Ureter (tissue), 1 donor: ENCODE measurements at places on chromosomes 5 and 9.

DNA sequence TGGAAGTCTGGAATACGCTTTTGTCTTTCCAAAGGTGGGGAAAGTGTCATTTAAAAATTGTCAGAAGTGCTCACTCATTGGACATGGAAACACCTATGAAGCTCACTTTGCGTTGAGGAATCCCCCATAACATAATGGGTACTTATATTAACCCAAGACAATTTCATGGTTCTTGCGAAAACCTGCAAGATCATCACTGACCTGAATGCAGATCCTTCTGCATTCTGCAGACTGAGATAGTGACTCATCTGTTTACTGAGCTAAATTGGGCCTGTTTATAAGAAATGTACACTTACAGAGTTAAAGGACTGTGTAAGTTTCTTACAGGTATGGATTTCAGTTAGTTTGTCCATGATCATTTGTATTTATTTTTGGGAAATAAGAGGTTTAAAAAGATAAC, 153.0 kb downstream of the HMHB1 start:
- no peak for DNase-seq

- peak; percentile 45 for DNase-seq
These were observed at the start of gene SH3RF2 for GRCh38 chr5:145936401-145937131. SH3RF2 (plus strand) TSS chr5:145936578; CDS start chr5:145937929, 1,351 bp downstream.

DNA sequence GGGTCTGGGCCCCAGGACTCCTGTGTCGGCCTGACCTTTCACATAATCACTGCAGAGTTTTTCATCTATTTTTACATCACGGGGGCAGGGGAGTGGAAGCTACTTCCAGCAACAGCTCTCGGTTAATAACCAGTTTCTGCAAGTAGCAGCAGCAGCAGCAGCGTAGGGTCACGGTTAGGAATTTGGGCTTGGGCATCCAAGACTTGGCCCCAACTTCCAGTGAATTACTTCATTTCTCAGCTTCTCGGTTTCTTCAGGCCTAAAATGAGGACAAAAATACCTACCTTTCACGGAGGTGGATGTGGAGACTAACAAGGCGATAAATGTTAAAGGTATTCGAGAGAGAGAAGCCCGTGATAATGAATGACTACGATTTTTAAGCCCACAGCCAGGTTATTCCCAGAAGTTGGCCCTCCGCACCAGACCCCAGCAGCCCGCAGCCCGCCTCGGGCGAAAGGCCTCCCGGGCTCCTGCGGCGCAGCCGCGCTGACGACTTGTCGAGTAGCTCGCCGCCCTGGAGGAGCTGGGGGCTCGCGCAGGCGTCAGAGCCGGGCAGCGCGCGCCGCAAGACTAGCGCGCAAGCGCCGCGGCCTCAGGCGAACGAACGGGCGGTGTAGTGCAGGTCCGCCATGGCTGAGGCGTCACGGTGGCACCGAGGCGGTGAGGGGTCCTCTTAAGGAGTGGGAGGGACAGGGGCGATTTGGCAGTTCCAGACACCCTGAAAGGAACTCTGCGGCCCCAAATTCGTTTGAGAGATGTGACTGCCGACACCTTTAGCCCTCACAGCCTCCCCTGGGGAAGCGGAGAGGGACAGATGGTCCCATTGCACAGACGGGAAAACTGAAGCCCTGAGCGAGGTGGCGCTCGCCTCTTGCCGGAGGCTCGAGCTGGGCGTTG, at the start of gene PKD2L2:
Gene PKD2L2, plus strand, starts transcription at position 595 of the 897 bp plus-strand sequence. Its CDS starts 35 bp downstream, at position 630.
- DNase-seq, result peak; percentile 83

DNA sequence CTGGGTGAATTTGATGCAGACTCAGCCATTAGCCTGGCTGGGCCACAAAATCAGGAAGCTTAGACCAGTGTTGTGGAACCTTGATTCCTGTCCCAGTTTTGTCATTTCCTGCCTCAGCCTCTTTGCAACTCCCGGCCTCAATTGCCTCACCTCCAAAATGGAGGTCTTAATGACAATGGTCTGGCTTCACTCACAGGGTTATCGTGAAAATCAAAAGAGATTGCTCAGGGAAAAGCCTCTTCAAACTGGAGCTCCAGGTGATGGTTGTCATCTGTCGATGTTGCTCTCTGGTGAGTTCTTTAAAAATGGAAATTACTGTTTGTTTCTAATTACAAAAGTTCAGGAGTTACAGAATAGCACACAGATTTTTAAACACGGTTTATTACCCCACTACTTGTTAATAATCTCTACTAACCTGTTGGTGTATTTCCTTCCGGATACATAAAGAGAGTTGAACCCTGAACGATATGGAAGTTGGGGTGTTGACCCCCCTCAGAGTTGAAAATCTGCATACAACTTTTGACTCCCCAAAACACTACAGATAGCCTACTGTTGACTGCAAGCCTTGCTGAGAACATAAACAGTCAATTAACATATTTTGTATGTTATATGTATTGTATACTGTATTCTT, 109.9 kb upstream of the CPEB4 start:
- DNase-seq, result no peak

GRCh38 chr5:136195971-136196820, 3.2 kb upstream of the SMIM32 start:
- DNase-seq, result no peak

- no peak for DNase-seq
These were observed 5.4 kb upstream of the ANXA1 start for GRCh38 chr9:73146111-73146815.

DNA sequence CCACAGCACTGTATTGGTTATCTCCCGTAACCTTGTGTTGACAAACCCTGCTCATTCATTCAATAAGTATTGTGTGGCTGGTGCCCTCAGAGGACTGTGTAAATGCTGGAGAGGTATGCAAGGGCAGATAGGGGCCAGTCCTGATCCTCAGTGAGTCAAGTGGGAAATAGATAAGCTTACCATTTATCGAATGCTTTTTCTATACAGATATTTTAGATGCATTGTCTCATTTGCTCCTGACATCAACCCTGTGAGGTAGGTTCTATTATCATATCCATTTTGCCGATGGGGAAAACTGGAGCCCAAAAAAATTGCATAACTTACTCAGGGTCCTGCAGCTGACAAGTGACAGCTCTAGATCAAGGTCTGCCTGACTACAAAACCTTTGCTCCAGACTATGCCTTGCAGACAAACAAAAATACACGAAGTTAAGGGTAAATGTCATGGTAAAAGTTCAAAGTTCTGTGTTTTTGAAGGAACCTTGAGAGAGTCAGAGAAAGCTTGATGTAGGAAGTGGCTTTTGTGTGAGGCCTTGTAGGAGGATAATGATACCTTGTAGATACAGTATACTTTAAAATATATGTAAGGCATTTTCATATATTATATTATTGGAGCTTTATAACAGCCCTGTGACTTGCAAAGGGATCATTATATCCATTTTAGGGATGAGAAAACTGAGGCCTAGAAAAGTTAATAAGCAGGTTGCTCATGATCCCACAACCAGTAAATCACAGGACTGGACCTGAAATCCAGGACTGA, 22.7 kb downstream of the CYFIP2 start:
- DNase-seq, result no peak

DNA sequence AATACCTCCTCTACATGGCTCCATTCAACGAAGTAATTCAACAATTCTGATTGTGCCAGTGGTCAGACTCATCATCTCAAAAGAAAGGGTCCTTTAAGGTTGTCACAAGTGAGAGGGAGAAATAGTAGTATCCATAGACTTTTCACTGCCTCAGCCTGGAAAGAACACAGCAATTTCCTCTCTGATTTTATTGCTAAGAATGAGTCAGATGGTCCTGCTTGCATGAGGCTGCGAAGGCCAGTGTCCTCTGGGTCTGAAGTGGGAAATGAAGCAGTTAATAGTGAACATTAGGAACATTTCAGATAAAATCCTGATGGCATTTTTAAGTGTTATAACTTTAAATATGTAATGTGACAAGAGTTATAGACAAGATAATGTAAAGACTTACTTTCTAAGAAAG, 979.0 kb downstream of the EFNA5 start:
- DNase-seq, result no peak

DNA sequence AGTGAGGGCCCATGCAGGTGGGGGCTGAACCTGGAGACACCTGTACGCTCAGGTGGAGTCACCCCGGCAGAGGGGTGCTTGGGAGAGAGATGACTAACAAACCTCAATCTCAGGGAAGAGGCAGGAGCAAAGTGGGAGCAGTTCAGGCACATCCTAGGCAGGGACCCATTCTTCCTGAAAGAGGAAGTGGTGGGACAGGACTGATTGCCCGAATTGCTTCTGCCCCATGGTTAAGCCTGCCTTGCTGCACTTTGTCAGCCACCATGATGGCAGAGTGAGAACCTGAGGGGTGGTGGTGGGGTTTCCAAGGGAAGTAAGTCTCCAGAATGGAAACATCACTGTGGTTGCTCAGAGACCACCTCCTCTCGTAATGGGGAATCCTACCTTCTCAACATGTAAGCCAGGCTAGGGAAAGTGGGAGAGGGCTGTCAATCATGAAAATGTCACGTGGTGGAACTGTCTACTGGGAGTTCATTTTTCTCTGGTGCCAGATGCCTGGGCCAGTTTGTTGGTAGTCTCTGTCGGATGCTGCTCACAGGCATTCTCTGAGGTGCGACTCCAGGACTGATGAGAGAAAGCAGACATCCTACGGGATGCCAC, 150.4 kb downstream of the HSPA4 start:
- no peak for DNase-seq

DNA sequence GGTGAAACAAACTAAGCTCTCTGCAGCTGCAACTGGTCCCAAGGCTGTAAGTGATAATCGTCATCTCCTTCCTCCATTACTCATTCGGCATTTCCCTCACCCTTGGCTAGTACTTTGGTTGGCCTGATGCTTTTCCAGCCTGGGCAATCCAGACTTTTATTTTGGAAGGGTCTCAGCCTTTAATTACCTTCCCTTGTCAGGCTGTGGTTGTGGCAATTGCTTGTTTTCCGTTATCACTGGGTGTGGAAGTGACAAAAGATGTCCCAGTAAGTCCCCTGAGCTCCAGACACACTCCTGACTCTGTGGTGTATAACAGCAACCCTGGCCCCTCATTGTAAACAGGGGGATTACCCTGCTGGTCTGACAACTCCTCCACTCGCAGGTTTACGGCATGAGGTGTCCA, 6.3 kb upstream of the FAF2 start:
- no peak for DNase-seq

DNA sequence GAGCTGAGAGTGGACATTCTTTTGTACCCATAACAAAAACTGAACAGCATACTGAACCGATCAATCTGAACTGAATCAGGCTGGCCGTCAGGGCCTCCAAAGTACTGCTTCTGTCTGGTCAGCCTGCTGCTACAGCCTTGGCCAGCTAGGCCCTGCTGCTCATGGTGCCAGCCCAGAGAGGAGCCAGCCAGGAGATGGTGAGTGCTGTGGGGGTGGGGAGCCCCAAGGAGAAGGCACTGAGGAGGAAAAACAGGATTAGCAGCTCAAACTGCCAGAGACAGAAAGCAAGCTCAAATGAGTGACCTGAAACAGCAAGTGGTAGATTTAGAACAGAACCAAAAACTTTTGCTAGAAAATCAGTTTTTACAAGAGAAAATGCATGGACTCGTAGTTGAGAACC, 23.9 kb downstream of the SRP19 start:
- DNase-seq, result no peak

DNA sequence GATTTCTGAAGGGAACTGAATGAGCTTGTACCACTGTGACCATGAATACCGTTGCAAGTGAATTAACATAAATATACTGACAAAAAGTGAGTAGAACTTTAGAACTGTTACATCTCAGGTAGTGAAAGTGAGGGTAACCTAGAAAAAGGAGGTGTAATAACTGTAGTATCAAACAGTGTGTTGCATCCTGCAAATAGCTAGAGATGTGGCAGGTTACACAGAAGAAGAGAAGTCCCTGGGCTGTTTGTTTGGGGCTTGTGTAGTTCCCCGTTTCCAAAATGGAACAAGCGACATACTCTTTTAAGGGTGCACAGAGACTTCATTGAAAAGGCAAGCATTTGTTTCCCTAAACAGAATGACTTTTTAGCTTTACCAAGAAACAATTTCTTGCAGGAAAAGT, 214.8 kb downstream of the NR3C1 start:
- no peak for DNase-seq

GRCh38 chr5:87303324-87303723, 35.6 kb downstream of the RASA1 start:
- no peak for DNase-seq

- DNase-seq, result peak; percentile 80
These were observed 99.4 kb downstream of the C5orf15 start for GRCh38 chr5:133868946-133869518.

GRCh38 chr9:37928552-37929430, 24.9 kb upstream of the SLC25A51 start:
- DNase-seq, result no peak

GRCh38 chr5:125603321-125603720, 819.9 kb upstream of the GRAMD2B start:
- DNase-seq, result no peak

GRCh38 chr5:14410394-14411201, 171.0 kb upstream of the OTULINL start:
- DNase-seq, result no peak

DNA sequence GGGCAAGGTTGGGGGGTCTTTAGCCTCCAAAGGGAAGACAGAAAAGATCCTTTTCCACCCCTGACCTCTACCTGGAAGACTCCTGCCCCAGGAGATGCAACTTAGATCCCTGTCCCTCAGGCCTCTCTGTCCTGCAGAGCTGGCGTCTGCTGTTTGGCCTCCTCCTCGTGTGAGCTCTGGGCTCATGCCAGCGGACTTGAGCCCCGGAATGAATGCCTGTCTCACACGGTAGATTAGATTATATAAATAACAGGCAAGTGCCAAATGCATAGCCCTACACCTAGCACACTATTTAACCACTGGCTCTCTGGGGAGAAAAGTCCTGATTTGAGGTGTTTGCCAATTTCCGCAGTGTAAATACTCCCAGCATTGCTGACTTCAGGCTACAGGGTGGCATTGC, 1.4 kb upstream of the WNK2 start:
- no peak for DNase-seq

DNA sequence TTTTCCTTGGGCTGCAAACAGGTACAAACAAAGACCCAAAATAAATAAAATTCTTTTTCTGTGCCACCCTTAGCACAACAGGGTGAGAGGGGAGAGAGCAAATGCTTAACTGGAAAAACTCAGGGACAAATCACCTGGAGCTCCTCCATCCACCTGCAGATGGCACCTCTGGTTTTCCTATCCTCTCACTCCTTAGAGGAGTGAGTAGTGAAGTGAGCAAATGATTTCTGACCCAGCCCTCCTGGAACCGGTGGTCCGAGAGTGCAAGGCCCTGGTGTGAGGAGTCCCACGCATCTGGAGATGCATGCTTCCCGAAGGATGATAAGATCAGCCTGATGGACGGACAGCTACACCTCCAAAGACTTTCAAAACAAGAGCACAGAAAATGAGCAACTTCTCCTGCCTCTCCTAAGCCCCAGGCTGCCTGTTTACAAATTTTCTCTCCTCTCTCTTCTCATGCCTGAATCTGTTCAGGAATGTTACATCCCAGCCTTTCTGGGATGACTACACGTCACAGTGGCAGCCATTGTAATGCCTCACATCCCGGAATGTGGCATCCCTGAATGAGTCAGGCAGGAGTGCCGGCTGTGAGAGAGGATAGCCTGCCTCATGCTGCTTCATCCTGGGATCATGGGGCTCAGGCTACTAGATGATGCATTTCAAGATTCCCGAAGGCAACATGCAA, 86.4 kb downstream of the ADRB2 start:
- DNase-seq, result no peak

- DNase-seq, result no peak
These were observed 207.2 kb upstream of the DAB2 start for GRCh38 chr5:39631958-39632357.

- no peak for DNase-seq
These were observed 955 bp downstream of the CDH6 start for GRCh38 chr5:31194468-31194813.

- no peak for DNase-seq
These were observed 66.7 kb downstream of the SVEP1 start for GRCh38 chr9:110512817-110513216.

GRCh38 chr5:133118741-133119140, 66.9 kb downstream of the HSPA4 start:
- DNase-seq, result no peak

GRCh38 chr9:120920806-120921178, 5.8 kb downstream of the TRAF1 start:
- no peak for DNase-seq
